Endothelial cell of coronary artery (primary cell): ENCODE measurements at places on chromosomes 5 and 9. TPM values are rescaled to one million over a fixed set of nuclear protein-coding genes. Genes with fewer than 3 reads are reported as not detected.

The UBE2QL1 gene
- under 0.01 and 0.09 TPM in 2 replicates for total RNA-seq

The FAM78A gene
- 2.3 and 4.5 TPM in 2 replicates for total RNA-seq

The CDO1 gene
- total RNA-seq: 1.0 and 2.0 TPM in 2 replicates

The TMEM215 gene
- not detected in 2 replicates for total RNA-seq

The GLRA1 gene
- not detected in 2 replicates for total RNA-seq

The FOXD1 gene
- 0.09 and 0.38 TPM in 2 replicates for total RNA-seq

The MACIR gene
- 9.3 and 14.0 TPM in 2 replicates for total RNA-seq

The FCN1 gene
- total RNA-seq: not detected in 2 replicates

The EGFLAM gene
- total RNA-seq: 0.66 and 2.2 TPM in 2 replicates

The RNF180 gene
- 3.7 and 6.4 TPM in 2 replicates for total RNA-seq

The PTGDS gene
- total RNA-seq: 0.56 TPM in 1 of 2 replicates, not detected in the other

The PCDHGB2 gene
- total RNA-seq: 2.0 and 2.2 TPM in 2 replicates

The PRUNE2 gene
- total RNA-seq: 5.6 and 20.7 TPM in 2 replicates

The IFNB1 gene
- total RNA-seq: not detected in 2 replicates

The CDH6 gene
- 0.27 and 10.6 TPM in 2 replicates for total RNA-seq

The RPL7A gene
- total RNA-seq: 2,993 and 3,212 TPM in 2 replicates

The CKMT2 gene
- total RNA-seq: 0.19 TPM in 1 of 2 replicates, not detected in the other

The PRDM9 gene
- not detected in 2 replicates for total RNA-seq

The APC gene
- 46.7 and 52.9 TPM in 2 replicates for total RNA-seq

The CENPH gene
- 5.5 and 6.1 TPM in 2 replicates for total RNA-seq

The SPINK5 gene
- total RNA-seq: 0.09 TPM in 1 of 2 replicates, not detected in the other
